ENCODE measurements at places on chromosomes 16 and 17.

- no peak for DNase-seq
Observed at GRCh38 chr17:8055851-8056231, 17.0 kb downstream of the ALOX15B start.

DNA sequence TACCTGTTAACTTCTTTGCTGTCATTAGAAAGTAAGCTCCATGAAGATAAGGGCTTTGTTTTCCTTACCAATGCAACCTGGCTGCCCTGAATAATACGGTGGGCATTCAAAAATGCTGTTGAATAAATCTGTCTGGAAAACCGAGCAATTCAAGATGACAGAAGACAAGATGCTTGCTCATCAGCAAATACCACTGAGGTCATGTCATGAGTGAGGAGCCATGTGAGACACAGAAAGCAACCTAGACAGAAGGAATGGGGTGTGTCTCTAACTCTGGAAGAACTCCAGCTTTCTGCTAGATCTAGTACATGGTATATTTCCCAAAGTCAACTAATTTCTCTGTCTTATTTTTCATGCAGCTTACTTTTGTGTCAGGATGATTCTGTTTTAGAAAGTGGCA lies 64.2 kb downstream of the STH start:
- peak; percentile 86 for DNase-seq

- no peak for DNase-seq
Observed at GRCh38 chr17:74514632-74515334, 16.5 kb downstream of the CD300LB start.

GRCh38 chr17:41171886-41172285 lies 3.9 kb upstream of the KRTAP4-3 start:
- DNase-seq: peak; percentile 11

GRCh38 chr16:81163671-81164070 lies 67.5 kb upstream of the GCSH start:
- no peak for DNase-seq

DNA sequence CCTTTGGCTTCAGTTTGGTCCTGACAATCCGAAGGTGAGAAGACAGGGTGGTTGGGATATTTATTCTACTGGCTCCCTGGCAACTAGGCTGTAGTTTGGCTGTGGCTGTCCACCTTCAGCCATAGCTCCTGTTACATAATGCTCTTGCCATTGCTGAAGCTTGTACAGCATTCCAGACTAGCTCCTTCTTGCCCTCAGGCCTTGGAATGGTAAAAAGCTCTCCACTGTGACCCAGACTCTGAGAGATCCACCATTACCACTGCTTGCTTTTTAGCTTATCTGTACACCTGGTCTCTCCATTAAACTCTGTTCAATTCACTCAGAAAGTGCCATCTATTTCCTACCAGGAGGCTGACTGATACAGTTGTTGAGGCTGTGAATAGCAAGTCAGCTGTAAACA lies 231.8 kb upstream of the MON1B start:
- no peak for DNase-seq

DNA sequence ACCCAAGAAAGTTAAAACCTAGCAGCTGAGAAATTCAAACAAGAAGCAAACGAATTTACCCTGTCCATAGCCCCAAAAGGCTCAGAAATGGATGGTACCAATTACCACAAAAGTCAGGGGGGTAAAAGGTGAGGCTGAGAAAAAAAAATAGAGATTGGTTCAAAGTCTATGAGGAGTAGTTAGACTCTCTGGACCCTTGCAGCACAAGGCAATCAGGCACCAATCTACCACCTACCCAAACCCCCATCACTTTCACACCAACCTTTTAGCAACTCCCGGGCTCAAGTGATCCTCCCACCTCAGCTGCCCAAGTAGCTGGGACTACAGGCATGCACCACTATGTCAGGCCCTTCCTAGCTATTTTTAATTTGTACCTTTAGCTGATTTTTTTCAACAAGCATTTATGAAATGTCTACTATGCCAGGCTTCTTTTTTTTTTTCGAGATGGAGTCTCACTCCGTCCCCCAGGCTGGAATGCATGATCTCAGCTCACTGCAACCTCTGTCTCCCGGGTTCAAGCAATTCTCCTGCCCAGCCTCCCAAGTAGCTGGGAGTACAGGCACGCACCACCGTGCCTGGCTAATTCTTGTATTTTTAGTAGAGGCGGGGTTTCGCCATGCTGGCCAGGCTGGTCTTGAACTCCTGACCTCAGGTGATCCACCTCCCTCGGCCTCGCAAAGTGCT lies 40.8 kb downstream of the USP32 start:
- DNase-seq: no peak

DNA sequence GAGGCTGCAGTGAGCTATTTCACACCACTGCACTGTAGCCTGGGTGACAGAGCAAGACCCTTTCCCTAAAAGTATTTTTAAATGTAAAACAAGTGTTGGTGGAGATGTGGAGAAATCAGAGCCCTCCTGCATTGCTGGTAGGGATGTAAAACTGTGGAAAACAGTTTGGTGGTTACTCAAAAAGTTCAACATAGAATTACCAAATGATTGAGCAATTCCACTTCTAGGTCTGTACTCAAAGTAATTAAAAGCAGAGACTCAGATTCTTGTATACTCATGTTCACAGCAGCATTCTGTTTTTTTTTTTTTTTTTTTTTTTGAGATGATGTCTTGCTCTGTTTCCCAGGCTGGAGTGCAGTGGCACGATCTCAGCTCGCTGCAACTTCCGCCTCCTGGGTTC lies 141.8 kb downstream of the PITPNC1 start:
- no peak for DNase-seq

DNA sequence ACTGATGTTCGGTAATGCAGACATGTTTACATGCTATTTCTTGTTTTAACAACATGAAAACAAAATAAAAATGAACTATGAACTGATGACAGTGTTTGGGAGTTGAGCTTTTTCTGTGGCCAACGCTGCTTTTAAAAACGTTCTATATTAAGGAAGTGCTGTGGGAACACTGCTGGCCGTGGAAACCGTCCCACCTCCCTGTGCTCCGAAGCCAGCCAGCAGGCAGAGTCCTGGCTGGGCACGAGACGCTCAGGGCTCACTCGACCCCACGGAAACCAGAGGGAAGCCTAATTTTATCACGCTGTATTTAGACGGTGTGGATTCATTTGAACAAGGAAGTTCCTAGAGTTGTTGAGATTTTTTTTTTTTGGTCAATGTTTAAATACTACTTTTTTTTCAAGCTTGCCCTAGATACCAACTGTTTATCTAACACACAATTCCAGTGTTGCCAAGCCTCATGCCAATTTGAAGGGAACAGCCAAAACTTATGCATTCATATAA lies 25.8 kb downstream of the ADCY9 start:
- no peak for DNase-seq

DNA sequence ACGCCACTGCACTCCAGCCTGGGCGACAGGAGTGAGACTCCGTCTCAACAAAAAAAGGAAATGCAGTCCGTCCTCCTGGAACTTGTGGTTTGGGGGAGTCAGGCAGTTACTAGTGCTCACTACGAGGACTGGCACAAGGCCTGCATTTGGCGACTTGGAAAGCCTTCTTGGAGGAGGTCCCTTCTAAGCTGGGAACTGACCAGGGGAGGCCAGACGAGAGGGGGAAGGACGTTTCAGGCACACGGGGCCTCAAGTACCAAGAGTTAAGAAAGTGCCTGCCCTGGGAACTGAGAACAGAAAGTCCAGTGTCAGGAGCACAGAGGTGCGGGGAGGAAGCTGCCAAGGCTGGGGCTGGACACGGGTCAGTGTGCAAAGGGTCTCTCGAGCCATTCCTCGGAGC lies 89.9 kb downstream of the ABR start:
- DNase-seq: no peak

DNA sequence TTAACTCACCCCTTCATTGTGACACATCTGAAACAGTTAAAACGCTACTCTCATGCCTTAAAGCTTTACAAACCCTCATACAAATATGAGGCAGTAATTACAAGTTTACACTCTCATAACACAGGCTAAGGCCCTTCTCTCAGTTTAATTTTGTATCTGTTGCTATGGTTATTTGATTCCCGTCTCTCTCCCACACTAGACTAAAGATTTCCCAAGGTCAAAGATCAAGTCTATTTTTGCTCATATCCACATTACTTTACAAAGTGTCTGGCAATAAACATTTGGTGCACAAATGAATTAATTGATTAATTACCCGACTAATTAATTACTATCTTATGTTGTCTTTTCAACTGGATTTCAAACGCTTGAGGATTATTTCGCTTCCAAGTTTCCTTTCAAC lies 86.4 kb upstream of the MYOCD start:
- DNase-seq: no peak

- DNase-seq: peak; percentile 98
Observed at GRCh38 chr16:14501331-14502255, 128.5 kb downstream of the PARN start.

DNA sequence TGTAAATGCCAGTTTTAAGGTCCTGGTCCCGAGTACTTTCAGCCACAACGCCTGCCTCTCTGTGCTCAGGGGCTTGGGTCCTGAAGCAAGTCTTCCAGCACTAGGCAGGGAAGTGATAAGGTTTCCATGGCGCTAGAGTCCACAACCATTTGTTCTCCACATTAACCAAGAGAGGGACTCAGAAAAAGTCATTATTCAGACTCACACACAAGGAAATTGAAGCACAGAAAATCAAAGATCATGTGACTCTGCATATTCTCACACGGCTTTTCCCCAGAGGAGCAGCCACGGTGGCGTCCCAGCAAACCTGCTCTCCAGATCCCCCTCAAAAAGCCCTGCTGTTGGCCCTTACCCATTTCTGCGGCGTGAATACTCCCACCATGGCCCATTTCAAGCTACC lies 9.7 kb downstream of the ENPP7 start:
- no peak for DNase-seq

GRCh38 chr17:50685334-50685665 lies 22.4 kb downstream of the ANKRD40 start:
- DNase-seq: no peak

DNA sequence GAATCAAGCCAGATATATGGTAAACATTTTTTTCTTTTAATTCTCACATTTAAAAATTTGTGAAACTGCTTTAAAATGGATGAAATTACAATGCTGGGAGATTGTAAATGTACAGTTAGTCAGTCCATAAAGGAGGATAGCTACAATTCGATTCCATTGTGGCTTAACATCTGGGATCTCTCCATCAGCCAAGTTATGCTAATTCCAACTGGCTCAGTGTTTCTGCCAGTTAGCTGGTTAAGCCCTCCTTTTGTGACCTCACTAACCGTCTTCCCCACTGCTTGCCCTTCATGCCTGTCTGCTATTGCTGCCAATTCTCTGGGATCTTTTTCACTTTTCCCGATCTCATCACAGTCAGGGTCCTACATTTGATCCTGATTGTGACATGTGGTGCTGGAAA lies 1347.6 kb downstream of the CDH11 start:
- DNase-seq: no peak

DNA sequence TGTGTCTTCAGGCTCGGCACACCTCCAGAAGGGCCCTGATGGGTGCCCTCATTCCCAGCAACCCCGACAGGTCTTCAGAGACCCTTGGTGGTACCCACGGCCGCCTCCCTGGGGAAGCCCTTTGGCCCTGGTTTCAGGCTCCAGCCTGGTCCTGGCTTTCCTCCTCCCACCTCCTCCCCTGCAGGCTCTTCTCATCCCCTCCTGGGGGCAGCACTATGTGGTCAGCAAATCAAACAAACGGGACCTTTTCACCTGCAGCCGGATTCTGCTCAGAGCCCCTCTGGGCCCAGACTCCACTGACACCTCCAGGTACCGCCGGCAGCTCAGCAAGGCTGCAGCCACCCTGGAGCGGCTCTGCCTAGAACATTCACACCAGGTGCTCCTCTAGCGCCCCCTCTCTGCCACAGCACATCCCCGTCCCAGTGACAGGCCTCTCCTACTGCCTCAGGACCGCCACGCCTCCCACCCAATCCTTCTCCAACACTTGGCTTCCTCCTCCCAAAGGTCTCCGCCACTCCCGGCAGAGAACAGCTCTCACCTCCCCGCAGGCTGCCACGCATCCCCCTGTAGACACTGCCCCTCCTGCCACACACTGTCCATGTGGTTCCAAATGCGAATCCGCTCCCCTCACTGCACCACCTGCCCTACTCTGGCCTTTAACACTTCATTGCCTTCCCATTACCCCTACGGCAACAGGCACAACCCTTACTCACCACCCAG lies 12.0 kb downstream of the CORO7 start:
- no peak for DNase-seq

All from mammary epithelial cell (primary cell).